Cardiac fibroblast (primary cell): ENCODE measurements at places on chromosomes 6 and 20.

DNA sequence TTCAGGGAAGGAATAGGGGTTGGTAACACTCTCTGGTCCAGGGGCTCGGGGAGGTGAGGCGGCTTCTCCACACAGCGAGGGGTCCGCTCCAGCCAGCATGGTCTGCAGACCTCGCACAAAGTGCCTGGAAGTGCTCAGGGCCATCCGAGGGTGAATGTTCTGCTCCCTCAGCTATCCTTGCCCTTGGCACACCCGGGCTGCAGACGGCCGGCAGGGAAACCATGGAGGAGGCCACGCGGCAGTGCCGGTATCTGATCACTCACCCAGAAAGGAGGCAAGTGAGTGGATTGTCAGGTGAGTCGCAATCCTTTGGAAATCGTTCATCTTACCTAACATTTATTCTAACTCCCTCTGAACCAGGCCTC lies 62.0 kb downstream of the DLL1 start:
- no peak for DNase-seq

GRCh38 chr6:72149715-72150114 lies 263.4 kb downstream of the RIMS1 start:
- no peak for DNase-seq

GRCh38 chr6:87848616-87849015 lies 146.6 kb upstream of the AKIRIN2 start:
- DNase-seq = peak; percentile 20

DNA sequence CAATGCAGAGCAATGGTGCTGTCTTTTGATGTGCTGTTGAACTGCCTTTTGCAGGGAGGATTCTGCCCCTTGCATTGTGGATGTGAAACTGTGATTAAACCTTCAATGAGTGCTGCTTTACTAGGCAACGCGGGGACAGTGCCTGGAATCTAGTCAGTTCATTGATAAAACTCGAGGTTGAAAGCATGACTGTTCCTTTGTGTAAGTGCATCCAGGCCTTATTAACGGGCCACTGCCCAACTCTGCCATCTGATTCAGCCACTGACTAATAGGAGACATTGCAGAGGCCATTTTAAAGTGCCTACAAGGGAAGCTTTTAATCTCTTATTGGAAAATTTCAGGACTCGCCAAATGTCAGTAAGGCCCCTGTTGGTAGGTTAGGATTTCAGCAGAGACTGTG lies 49.3 kb downstream of the SLC35F1 start:
- DNase-seq = no peak

GRCh38 chr6:39068391-39068790 lies 19.8 kb downstream of the GLP1R start:
- no peak for DNase-seq

- DNase-seq = no peak
These were observed 29.1 kb upstream of the C20orf203 start for GRCh38 chr20:32702706-32703425.

- no peak for DNase-seq
These were observed 29.2 kb upstream of the BTN3A2 start for GRCh38 chr6:26335631-26336323.

DNA sequence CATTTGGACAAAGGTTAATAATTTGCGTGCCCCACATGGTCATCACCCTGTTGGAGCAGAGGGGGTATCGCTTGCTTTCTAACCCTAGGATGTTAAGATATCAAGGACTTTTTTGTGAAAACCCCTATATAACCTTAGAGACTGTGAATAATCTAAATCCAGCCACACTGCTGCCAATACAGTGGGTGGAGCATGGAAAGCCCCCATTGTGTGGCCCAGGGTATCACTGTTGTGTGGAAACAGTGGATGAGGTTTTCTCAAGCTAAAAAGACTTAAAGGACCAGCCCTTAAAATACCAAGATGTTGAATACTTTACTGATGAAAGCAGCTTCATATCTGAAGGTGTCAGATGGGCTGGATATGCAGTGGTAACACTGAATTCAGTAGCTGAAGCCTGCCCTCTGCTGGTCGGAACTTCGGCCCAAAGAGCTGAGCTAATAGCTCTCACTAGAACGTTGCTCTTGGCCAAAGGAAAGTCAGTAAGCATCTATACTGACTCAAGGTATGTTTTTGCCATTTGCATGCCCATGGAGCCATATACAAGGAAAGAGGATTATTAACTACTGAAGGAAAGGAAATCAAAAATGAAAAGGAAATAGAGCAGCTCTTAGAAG lies 695.2 kb downstream of the PHF3 start:
- DNase-seq = peak; percentile 71
